ENCODE measurements at places on chromosomes 5 and 9. TPM values are rescaled to one million over a fixed set of nuclear protein-coding genes. Genes with fewer than 3 reads are reported as not detected.

- H3K27me3 ChIP-seq: peaks cover 30% of the 10 kb centered on the region
- H3K4me1 ChIP-seq: peaks cover 3% of the 10 kb centered on the region
- H3K27ac ChIP-seq: no peak overlapping the region
- no peak overlapping the region for H3K4me3 ChIP-seq
- no peaks in the 10 kb centered on the region for H3K36me3 ChIP-seq
Measured at GRCh38 chr5:9596171-9596780, 33.9 kb downstream of the TAS2R1 start.

DNA sequence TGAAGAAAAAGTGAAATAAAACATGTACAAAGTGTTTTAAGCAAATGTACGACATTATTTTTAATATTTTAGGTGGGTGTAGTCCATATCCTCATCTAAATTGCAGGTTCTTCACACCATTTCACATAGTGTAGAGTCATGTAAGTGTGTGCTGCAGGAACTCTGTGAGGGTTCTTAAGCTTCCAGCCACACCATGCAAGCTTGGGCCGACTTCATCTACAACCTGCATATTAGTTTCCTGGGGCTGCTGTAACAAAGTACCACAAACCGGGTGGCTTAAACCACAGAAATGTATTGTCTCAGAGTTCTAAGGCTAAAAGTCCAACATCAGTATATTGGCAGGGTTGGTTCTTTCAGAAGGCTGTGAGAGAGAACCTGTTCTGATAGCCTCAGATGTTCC is 10.2 kb downstream of the PAM start:
- DNase-seq: no peak
- no peaks in the 10 kb centered on the region for H3K36me3 ChIP-seq
- H3K4me1 ChIP-seq: peaks cover 6% of the 10 kb centered on the region
- peaks cover 3% of the 10 kb centered on the region for H3K27me3 ChIP-seq
- H3K4me3 ChIP-seq: no peak overlapping the region
- no peak overlapping the region for H3K27ac ChIP-seq

The PPP3R2 gene
- total RNA-seq: not detected

GRCh38 chr5:137148159-137148558 is 351.0 kb downstream of the SPOCK1 start:
- DNase-seq: no peak
- H3K4me1 ChIP-seq: peaks cover 25% of the 10 kb centered on the region
- no peak overlapping the region for H3K4me3 ChIP-seq
- H3K36me3 ChIP-seq: no peaks in the 10 kb centered on the region

DNA sequence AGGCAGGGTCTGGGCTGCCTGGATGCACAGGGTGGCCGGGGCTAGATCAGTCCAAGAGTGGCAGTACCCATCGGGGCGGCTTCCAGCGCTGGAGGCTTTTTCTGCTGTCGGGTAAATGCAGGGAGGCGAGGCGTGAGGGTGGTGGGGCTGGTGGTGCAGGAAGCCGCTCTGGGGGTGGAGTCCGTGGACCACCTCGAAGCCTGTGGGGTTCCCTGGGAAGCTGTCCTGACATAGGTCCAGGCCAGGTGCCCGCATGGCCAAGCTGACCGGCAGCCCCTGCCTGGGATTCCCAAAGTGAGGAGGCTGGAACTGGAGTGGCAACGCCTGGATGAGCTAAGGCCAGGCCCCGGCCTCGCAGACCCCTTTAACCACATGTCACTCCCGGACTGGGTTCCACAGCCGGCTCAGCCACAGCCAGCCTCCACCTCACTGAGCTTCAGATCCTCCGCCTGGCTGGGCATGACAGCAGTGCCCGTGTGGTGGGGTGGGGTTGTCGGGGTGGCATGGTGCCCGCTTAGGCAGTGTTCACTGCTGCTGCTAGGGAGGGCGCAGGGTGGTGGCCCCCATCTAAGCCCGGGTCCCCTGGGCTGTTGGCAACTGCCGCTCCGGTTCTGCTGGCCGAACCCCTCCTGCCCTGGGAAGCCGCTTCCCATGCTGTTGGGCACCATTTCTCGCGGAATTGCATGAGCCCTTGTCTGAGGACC is 1.4 kb upstream of the QRFP start:
- no peaks in the 10 kb centered on the region for H3K4me1 ChIP-seq
- H3K27ac ChIP-seq: no peak overlapping the region
- H3K27me3 ChIP-seq: peaks cover 12% of the 10 kb centered on the region
- H3K36me3 ChIP-seq: peaks cover 2% of the 10 kb centered on the region

DNA sequence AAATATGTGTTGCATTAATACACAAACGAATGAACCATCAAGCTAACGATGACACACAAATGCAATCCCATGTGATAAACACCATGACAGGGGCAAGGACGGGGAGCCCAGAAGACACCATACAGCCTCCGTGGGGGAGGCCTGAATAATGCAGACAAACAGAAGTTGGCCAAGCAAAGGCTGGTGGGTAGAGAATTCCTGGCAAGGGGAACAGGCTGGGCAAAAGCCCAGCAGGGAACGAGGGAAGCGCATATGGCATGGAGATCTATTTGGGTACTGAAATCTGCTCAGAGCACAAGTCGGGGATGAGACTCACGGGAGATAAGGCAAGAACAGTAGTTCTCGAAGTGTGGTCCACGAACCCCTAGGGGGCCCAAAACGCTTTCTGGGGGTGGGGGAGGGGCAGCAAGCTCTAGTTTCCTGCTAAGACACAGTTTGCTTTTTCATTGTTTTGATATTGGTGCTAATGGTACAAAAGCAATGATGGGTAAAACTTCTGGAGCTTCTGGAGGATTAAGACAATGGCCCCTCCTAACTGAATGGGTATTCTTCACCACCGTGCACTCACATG is 42.9 kb upstream of the FBXW11 start:
- peaks cover 2% of the 10 kb centered on the region for H3K36me3 ChIP-seq
- DNase-seq: no peak
- H3K27me3 ChIP-seq: no peaks in the 10 kb centered on the region
- H3K27ac ChIP-seq: no peak overlapping the region
- H3K4me1 ChIP-seq: no peaks in the 10 kb centered on the region

The PLPP7 gene
- 3.6 TPM for total RNA-seq

- H3K36me3 ChIP-seq: peaks cover 3% of the 10 kb centered on the region
- no peak for DNase-seq
- no peak overlapping the region for H3K27ac ChIP-seq
Measured at GRCh38 chr5:90632791-90633190, 74.2 kb downstream of the ADGRV1 start.

The FRMD3 gene
- total RNA-seq: 0.73 TPM

The KLF9 gene
- 0.57 TPM for total RNA-seq

The ZFP2 gene
- 4.9 TPM for total RNA-seq

The NCS1 gene
- 29.0 TPM for total RNA-seq

The NSG2 gene
- 1.4 TPM for total RNA-seq

- no peak overlapping the region for H3K4me3 ChIP-seq
- no peak for DNase-seq
- no peaks in the 10 kb centered on the region for H3K4me1 ChIP-seq
- H3K27ac ChIP-seq: no peak overlapping the region
Measured at GRCh38 chr9:93332317-93332716, 119.2 kb upstream of the FAM120A start.

DNA sequence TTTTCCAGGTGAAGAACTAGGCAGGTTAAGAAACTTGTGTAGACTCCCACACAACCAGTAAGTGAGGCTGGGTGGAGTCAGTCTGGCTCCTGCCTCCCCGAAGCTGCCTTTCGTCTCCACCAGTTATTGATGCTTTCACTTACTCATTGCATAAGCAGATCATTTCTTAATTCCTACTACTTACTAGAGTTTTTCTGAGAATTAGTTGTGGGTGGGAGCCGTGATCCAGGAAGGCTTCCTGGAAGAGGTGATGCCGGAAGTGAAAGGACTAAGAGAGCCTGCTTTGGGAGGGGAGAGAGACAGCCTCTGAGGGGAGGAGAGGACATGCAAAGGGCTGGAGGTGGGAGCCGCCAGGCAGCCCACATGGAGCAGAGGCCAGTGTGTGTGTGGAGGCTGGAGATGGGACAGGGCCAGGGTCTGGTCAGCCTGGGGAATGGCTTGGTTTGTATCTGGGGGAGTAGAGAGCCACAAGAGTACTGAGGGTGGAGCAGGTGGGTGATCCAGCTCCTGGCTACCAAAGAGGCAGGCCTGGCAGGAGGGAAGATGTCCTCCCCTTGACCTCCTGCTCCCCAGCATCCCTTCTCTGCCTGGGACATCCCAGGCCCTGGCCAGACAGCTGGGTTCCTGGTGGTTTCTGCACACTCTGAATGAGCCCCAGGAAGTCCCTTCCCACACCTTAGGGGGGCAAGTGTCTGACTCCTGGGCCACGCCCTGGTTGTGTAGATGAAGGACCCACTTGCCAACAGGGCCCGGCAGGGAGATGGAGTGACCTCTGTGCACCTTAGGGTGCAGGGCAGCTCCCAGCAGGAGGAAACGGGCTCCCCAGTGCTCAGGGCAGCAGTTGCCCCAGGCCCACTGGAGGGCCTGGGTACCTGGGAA is 12.2 kb upstream of the CARD19 start:
- H3K27me3 ChIP-seq: no peaks in the 10 kb centered on the region
- no peak for DNase-seq
- no peak overlapping the region for H3K27ac ChIP-seq
- H3K4me3 ChIP-seq: no peak overlapping the region
- H3K4me1 ChIP-seq: peaks cover 3% of the 10 kb centered on the region
- no peaks in the 10 kb centered on the region for H3K36me3 ChIP-seq

The CCDC69 gene
- 4.6 TPM for total RNA-seq

- peaks cover 44% of the 10 kb centered on the region for H3K4me1 ChIP-seq
- no peak for DNase-seq
- H3K36me3 ChIP-seq: peaks cover 1% of the 10 kb centered on the region
- H3K4me3 ChIP-seq: no peak overlapping the region
- no peaks in the 10 kb centered on the region for H3K27me3 ChIP-seq
Measured at GRCh38 chr9:38017149-38017884, 51.7 kb downstream of the SHB start.
